ENCODE measurements at places on chromosomes 13 and 19.

DNA sequence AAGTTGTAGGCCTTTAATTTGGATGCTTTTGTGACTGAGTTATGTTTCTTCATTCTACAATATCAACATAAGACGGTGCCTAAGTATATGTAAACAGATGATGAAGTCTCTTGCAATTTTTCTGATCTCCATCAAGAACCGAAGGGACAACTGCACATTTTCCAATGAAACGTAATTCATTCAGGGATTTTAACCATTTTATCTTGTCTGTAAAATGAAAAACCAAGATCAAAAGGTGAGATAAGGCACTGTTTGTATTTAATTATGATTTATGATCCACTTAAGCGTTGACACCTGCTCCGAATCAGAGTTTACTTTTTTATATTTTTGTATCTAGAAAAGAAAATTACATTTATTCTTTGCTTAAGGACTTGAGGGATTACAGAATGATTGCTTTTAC, 556.8 kb upstream of the ARGLU1 start:
- no peak for DNase-seq

GRCh38 chr13:113928685-113929627, 44.9 kb downstream of the C13orf46 start:
- no peak for DNase-seq

DNA sequence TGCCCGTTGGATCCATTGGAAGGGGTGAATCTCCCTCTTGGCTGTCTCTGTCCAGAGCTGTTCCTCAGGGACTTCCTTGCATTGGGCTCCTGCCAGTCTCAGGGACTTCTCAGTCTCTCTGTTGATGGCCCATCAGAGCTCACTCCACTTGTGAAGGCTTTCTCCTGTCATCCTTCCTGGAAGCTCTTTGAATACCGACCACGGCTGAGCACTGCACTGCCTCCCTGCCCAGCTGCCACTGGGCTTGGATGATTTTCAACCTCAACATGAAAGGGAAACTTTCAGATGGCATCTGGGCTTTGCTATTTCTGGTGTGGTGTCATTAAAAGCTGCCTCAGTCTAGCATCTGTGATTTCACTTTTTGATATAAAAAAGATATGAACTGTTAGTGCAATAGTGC, 66.1 kb upstream of the ANKRD10 start:
- no peak for DNase-seq

DNA sequence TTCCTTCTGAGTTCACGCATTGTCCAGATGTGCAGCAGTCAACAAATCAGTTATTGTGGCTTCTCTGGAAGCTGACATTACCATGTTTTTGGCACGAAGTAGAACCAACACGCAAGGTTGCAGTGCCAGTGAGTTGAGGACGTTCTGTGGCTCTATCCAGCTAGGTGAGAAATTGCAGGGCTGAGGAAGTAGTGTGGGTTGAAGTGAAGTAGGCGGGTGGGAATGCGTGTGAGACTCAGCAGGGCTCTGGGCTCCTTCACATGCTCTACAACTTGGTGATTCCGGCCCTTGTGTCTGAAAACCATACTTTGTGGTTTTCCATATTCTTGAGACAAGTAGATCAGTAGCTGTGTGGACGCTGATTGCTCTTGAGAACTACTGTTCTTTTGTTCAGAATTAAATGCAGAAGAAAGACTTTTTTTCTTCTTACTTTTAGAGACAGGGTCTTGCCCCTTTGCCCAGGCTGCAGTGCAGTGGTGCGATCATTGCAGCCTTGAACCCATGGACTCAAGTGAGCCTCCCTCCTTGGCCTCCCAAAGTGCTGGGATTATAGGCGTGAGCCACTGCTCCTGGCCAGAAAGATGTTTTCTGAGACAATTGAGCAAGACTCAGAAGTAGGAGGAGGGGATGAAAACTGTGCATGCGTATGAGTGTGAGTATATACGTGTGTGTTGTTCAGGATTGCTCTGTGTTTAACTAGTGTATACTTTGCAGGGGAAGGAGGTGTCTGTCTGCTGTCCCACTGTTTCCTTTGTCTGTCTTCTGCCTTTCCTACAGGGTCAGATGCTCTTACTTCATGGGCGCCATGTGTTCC, 46.2 kb downstream of the GATAD2A start:
- DNase-seq: no peak

- DNase-seq: no peak
These were observed 40.1 kb downstream of the RGCC start for GRCh38 chr13:41497436-41497835.

- DNase-seq: peak; percentile 87
These were observed 1.4 kb downstream of the LIG4 start for GRCh38 chr13:108213946-108214345.

GRCh38 chr13:109784590-109785140, 1.7 kb downstream of the IRS2 start:
- no peak for DNase-seq

DNA sequence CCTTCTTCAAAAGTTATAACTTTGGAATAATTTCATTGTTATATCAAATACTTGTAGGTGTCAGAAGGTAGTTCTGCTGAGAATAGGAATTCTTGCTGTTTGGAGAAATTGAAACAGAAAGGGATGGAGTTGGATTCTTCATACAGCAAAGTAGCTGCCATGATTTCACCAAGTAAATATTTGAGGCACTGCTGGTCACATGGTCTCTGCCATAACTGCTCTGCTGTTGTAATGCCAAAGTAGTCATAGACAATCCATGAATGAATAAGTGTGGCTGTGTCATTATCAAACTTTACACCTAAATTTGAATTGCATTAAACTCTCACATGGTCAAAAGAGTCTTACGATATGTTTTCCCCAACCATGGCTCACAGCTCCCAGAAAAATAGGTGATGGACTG, 308.6 kb downstream of the GPC6 start:
- no peak for DNase-seq

DNA sequence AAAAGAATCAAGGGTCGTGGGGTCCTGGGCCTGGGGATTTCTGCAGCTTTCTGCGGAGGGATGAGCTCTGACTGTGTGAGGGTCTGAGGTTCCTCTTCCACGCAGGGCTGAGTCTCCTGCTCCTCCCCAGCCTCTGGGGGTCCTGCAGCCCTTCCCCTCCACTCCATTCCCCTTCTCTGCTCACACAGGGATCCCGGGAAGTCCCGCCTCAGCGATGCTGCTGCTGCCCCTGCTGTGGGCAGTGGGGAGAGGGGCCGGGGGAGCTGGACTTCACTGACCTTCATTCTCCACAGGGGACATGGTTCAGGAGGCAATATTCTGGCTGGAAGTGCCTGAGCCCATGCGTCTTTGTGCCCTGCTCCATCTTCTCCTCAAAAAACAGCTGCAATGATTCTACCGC, 26.2 kb upstream of the CD33 start:
- no peak for DNase-seq

GRCh38 chr13:25743421-25743820, 308.4 kb downstream of the SHISA2 start:
- DNase-seq: no peak

DNA sequence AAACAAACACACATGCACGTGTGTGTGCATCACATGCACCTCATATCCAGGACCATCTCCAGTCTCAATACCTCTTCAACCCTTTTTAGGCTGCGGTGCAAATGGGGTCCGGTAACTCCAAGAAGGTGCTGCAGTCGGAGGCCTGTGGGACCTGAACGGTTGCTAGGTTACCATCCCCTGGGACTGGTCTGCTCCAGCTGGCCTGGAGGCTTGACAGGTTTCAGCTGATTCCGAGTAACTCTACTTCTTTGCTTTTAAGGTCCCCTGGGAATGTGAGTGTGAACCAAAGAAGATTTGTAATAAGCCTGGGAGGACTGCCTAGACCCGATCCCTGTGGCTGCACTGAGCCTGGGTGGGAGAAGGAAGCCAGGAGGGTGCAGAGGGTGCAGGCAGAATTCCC, 117.5 kb downstream of the CCNA1 start:
- DNase-seq: peak; percentile 35

DNA sequence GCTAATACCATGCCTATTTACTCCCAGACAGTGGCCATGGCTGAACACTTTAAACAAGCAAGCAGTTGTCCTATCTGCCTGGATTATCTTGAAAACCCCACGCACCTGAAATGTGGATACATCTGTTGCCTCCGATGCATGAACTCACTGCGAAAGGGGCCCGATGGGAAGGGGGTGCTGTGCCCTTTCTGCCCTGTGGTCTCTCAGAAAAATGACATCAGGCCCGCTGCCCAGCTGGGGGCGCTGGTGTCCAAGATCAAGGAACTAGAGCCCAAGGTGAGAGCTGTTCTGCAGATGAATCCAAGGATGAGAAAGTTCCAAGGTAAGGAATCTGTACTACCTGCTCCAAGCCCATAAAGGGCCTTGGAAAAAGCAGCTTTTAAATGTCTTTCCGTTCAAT, 8.6 kb downstream of the RFPL4AL1 start:
- DNase-seq: no peak

DNA sequence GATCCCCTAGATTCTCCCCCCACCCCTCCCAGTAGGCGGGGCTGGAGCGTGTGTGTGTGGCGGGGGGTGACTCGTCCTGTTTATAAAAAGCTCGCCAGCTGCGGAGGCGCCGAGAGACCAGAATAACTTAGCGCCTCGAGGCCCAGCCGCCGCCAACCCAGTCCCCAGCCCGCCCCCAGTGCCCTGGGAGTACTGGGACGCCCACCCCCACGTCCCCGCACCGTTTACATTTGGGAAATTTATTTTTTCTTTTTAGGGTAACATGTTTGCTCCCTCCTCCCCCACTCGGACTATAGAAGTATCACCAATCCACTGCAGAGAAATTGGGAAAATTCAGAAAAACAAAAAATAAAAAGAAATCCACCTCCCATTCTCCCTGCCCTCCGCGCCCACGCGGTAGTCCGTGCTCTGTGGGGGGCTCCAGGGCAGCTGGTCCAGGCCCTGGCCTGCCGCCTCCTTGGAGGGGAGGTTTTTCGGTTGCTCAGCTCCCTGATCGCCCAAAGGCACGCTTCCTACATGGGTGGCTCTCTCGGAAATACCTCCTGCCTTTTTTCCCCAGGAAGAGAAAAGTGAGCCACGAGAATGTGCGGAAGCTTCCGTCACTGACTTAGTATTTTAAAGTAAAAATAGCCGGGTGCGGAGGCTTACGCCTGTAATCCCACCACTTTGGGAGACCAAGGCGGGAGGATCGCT, 1.5 kb upstream of the RAB3A start:
- no peak for DNase-seq

GRCh38 chr13:73070451-73071098, 11.8 kb downstream of the KLF5 start:
- DNase-seq: no peak

GRCh38 chr19:56718231-56718630, 46.7 kb upstream of the ZNF835 start:
- no peak for DNase-seq

DNA sequence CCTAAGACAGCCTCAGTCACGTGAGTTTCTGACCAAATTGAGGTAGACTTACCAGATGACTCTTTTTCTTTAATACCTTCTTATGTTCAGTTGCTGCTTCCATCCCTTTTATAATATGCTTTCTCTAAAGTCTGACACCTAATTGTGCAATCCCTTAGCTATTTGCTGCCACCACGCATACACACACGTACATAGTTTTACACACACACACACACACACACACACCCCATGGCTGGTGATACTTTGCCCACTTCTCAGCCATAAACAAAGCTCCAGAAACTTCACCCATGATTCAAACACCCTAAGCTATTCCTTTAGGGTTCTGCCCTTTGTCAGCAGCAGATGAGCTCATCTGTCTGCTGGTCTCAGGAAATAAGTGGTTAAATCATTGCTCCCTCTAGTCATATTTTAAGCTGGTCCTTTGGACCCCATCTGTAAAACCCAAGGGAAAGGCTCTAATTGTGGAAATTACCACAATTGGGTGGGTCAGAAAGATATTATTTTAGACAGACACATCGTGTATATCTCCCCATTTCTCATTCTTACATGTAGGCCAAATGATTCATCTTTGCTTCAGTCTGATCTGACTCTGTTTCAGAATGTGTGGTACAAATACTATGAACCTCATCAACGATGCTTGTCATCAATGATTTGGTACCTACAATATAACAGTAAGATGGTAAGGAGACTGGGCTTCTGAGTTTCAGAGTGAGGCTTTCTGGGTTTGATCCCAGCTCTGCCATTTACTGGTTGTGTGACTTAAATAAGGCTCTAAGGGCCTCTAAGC, 69.2 kb downstream of the NALCN start:
- no peak for DNase-seq

DNA sequence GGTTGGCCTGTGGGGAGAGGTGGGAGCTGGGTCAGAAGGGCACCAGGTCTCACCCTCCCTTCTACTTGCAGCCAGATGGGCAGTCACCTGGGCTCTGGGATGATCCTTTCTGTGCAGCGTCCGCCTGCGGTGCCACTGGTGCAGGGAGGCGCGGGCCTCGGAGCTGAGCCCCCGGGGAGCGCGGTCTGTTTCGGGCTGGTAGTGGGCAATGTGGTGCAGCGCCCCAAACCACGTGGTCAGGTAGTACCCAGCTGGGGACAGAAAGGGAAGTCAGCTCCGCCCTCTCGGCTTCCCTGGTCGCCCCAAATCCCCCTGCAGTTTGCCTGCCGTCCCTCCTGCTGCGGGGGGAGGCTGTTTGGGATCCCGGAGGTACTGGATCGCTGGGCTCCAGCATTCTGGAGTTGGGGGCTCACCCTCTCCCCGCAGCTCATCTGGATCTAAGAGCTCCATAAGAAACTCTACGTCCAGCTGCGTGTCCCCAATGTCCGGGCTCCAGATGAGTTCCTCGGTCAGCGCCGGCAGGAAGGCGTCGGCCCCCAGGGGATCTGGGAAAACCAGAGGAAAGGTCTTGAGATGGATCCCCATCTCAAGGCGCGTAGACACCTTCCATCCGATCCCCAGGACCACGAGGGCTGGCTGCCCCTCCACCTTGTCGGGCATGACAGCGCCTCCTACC, 8.8 kb downstream of the RINL start:
- DNase-seq: no peak

GRCh38 chr13:34466301-34466700, 475.8 kb upstream of the NBEA start:
- DNase-seq: no peak

GRCh38 chr13:88153353-88153752, 482.2 kb downstream of the SLITRK5 start:
- DNase-seq: no peak
